ENCODE measurements at places on chromosomes 7 and 10.

DNA sequence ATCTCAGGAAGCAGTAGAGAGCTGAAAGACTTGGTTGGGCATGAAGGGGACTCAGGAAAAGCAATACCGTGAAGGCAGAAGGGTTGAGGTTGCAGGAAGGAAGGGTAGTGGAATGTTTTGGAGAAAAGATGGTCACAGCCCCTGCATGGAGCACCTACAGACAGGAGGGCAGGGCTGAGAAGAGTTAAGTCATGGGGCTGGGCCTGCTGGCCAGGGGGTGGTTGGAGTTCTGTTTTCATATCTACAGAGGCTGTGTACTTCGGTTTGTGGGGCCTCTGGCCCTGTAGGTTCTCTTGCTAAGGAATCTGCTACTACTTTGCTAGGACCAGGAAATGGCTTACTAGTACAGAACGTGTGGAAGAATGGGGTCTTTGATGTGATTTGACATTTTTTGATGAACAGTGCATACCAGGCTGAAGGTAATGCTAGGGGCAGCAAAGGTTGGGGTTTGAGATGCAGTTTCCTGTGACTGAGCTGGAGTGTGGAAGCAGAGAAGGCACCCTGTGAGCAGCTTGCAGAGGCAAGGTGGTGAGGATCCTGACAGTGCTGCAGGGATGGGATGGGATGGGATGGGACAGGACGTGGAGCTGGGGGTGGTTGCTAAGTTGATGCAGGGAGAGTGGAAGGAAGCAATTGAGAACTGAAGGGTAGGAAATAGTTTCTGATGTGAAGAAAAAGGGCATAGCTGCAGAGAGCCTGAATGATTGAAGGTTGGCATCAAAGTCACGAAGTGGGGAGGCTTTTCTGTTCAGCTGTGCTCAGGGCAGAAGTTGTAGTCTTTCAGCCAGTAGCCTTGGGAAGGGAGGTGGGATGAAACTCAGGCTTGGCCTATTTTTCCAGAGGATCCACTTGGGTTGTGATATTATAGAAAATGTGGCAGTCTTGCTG, 7.8 kb downstream of the RPS24 start:
- no peak for DNase-seq

DNA sequence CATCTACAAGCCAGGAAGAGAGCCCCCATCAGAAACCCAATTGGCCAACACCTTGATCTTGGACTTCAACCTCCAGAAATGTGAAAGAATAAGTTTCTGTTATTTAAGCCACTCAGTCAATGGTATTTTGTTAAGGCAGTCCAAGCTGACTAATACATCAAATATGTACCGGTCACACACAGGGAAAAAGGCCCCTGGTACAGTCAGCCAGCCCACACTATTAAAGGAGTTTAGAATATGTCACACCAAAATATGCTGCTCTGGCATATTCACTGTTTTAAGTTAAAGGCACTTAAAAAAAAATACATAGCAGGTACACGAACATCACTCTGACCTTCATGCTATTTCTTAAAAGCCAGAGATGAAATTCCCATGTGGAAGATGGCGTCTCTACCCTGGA, 15.2 kb upstream of the CDCA7L start:
- no peak for DNase-seq

DNA sequence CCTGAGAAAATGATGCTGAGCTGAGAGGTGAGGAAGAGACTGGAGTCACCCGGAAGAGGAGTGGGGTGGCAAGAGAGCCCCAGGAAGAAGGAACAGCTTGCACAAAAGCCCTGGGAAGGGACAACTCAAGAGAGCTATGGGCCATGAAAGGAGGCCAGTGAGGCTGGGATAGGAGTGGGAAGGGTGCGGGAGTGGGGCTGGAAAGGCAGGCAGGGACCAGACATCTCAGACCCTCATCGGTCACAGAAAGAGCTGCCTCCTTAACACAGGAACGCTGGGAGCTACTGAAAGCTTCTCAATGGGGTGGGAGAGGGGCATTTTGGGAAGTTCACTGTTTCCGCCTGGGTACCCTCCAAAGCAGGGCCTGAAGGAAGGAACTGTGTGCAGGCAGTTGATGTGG, 122.0 kb upstream of the UNC5B start:
- no peak for DNase-seq

GRCh38 chr7:156156734-156157408, 344.6 kb upstream of the SHH start:
- peak; percentile 87 for DNase-seq

GRCh38 chr7:107961405-107961804, 41.6 kb downstream of the LAMB1 start:
- DNase-seq = no peak

- no peak for DNase-seq
Measured at GRCh38 chr10:10891124-10892082, 126.3 kb upstream of the CELF2 start.

DNA sequence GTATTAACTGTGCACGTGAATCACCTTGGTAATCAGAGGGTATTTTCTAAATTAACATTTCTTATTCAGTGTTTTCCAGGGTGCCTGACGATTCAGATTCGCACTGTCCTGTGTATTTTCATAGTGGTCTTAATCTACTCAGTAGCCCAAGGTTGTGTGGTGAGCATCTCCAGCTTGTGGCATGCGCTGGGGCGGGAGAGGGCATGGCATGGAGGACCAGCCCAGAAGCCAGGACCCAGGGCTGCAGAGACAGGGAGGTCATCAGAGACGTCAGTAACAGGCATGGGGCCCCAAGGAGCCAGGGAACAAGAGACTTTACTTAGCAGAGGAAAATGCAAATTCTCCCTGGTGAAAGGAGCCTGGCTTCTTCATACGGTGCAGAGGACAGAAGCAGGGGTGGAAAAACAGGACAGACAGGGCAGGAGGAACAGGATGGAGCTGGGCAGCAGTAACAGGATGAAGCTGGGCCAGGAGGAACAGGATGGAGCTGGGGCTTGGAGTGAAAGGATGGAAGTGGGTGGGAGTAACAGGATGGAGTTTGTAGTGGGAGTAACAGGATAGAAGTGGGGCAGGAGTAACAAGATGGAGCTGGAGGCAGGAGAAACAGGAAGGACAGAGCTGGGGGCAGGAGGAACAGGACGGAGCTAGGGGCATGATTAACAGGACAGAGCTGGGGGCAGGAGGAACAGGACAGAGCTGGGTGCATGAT, 110.9 kb downstream of the ADCY1 start:
- DNase-seq = no peak

- DNase-seq = no peak
Measured at GRCh38 chr10:10780746-10781145, 236.9 kb upstream of the CELF2 start.

DNA sequence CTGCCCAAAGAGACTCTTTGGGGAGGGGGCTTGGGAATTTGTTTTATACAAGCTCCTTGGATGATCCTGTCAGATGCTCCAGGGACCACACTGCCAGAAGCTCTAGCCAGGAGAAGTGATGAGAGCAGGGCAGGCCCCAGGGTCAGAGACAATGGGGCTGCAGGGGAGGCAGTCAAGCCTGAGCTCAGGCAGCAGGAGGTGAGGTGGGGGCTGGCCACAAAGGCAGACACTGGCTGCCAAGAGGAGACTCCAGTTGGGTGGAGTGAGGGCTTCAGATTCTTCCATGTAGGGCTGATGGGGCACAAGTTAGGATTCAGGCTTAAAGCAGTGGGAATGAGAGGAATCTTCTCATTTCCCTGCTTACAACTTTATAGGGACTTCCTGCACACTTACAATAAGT, 35.6 kb upstream of the LOXL4 start:
- DNase-seq = peak; percentile 62

DNA sequence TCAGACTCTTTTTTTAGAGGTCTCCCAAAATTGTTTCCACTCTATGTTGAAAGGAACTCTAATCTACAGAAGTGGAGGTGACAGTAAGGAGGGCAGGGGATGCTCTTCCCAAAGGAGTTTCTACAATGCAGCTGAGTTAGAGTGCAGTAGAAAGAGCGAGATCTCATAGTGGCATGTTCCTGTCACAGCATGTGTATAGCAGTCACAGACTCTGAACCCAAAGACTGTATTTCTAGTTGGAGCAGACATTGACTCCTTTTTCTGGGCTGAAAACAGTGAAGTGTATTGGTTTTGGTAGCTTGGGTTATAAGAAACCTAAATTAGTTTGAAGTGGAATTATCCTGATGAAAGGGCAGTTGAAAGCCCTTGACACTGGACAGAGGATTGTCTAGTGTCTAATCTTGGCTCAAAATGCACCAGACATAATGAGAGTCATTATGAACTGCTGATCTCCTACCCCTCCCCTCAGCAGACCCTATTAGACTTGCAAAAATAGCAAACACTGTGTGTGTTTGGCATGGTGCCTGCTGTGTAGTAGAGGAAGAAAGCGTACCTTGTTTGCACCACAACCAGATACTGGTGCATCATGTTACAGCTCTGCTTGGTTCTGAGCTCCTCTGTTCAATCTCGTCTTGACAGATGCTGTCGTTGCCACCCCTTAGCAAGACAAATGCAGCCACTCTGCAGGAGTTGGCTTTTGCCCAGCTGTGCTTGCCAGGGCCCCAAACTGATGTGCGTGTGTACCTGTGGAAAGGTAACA, 336.0 kb downstream of the AUTS2 start:
- no peak for DNase-seq

DNA sequence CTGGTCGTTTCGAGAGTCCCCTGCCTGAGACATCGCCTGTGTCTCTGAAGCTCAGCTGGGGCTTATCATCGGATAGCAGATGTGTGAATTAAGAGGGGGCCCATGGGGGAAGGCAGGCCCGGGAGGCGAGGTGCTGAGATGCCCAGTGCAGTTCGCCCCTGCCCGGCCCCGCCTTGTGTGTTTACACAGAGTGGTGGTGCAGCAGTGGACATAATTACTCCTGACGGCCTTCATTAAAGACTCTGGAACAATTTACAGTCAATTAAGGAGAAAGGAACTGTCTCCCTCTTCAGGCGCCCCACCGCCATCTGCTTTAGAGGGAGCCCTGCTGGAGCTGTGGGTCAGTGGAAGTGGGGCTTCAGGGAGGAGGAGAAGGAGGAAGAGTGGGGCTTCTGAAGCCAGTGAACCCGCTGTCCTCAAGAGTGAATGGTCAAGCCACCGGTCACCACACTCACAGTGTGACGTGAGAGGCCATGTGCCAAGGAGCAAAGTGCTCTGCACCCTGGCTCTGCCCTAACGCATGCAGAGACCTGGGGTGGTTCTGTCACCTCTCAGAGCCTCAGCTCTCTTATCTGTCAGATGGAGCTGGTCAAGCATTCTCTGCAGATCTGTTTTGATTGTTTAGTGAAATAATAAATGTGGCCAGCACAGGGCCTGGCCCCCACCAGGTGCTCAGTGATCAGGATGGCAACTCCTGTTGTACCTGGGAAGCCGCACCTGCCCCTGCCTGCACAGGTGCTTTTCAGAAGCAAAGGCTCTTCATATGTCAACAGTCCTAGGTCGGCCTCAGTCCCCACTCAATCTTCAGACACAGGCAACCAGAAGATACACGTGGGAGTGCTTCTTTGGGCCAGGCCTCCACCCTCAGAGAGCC, 65.6 kb downstream of the CDH23 start:
- no peak for DNase-seq

DNA sequence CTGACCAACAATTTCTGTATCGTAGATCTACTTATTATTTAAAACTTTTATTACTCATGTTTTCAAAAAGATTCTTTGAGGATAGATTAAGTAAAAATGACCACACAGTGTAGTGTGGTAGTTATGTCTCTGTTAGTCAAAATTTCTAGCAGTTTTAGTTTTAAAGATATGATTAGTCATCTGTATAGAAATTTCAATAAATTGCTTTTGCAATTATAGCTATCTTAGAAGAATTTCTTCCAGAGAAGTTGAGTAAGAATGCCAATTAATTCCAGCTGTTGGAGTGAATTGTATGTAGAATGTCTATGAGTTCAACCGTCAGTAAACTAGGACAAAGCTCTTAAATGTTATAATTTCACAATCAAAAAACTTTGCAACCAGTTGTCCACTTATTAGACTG, 229.7 kb downstream of the CDK14 start:
- DNase-seq = no peak

DNA sequence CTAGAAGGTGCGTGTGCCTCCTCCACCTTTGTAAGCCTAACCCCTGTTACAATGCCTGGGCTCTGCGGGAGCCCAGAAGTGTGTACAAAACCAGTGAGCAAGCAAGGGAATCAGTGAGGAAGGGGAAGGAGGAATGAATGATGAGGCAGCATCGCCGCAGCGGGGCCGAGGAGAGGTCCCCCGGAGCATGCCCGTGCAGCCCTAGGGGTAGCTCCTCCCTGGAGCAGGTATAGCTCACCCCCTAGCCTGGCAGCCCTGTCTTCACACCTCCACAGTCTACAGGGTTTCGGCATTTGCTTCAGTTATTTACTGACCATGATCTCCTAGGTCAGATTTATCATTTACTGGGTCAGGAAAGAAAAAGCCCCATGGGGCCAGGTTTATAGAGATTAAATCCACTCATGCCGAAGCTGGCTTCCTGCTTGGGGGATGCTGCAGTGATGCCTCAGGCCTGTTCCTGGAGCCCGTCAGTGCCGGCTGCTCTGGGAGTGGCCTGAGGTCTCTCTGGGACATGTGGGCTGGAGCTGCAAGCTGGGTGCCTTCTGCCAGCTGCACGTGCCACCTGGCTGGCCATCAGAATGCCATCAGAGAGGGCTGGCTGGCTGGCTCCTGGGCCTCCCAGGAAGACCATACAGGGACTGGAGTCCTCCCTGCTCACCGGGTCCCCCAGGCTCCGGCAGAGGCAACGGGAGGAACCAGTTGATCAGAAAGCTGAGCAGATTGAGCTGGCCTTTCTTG, 138.9 kb downstream of the GRK5 start:
- DNase-seq = no peak

GRCh38 chr10:99433378-99434020, 3.1 kb upstream of the GOT1 start:
- DNase-seq = no peak

- DNase-seq = peak; percentile 91
Measured at GRCh38 chr7:34087892-34088891, 182.9 kb downstream of the BMPER start.

DNA sequence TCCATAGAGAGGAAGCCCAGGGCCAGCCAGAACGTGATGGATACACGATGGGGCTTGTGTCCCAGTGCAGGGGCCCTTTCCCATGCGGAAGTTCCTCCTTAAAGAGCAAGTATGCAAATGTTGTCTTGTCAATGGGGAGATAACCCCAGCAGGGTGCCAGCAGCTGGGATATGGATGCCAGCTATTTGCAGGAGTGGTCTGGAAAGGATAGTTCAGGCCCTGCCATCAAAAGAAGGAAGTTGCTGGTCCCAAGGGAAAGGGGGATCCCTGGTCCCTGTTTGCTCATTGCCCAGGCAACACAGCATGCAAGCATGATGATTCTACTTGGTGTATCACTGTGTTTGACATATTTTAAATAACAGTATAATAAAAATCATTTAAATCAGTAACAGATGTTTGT, 73.1 kb upstream of the HECW1 start:
- DNase-seq = peak; percentile 80
